Chondrocyte (in vitro differentiated cells): ENCODE measurements at places on chromosomes 3 and 15. TPM values are rescaled to one million over a fixed set of nuclear protein-coding genes. Genes with fewer than 3 reads are reported as not detected.

GRCh38 chr3:11591391-11592282, 52.1 kb downstream of the VGLL4 start:
- H3K27ac ChIP-seq, result peak overlapping the region; percentile 89
- peaks cover 85% of the 10 kb centered on the region for H3K4me1 ChIP-seq
- H3K27me3 ChIP-seq, result no peaks in the 10 kb centered on the region

The DPH3 gene
- 19.8 to 23.8 TPM (median 20.5 TPM) in 3 replicates for total RNA-seq

- DNase-seq, result no peak
- no peaks in the 10 kb centered on the region for H3K4me1 ChIP-seq
- H3K27ac ChIP-seq, result no peak overlapping the region
- no peak overlapping the region for H3K4me3 ChIP-seq
Observed at GRCh38 chr15:43987924-43988323, 161.1 kb downstream of the WDR76 start.

DNA sequence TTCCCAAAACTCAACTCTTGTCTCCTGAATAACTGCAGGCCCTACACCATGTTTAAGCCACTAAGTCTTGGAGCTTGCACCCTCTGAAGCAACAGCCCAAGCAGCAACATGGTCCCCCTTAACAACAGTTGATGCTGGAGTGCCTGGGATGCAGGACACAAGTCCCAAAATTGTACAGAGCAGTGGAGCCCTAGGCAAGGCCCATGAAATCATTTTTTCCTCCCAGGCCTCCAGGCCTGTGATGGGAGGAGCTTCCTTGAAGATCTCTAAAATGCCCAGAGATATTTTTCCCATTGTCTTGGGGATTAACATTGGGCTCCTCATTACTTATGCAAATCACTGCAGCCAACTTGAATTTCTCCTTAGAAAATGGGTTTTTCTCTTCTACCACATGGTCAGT, 311.9 kb upstream of the EPHA3 start:
- peaks cover 11% of the 10 kb centered on the region for H3K36me3 ChIP-seq
- no peak overlapping the region for H3K27ac ChIP-seq
- peaks cover 7% of the 10 kb centered on the region for H3K27me3 ChIP-seq
- no peaks in the 10 kb centered on the region for H3K4me1 ChIP-seq

DNA sequence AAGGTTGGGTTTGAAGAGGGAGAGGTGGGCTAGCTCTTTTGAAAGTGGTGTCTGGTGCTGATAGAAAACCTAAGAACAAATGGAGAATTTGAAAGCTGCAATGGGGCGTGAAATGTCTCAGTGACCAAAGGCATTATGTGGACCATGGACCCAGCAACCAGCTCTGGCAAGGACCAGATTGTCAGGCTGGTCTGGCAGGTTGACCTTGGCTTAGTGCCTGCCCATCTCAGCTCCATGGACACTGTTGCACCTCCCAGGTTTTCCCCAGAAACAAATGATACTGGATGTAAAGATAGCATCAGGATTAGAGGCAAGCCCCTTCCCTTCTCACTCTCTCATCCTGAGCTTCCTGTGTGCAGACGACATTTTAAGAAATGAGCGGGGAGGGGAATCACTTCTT, 302.9 kb upstream of the LRRFIP2 start:
- no peak overlapping the region for H3K27ac ChIP-seq
- no peak for DNase-seq
- H3K4me1 ChIP-seq, result peaks cover 7% of the 10 kb centered on the region
- H3K27me3 ChIP-seq, result peaks cover 6% of the 10 kb centered on the region

- no peaks in the 10 kb centered on the region for H3K36me3 ChIP-seq
- H3K27me3 ChIP-seq, result no peaks in the 10 kb centered on the region
- H3K4me1 ChIP-seq, result peaks cover 10% of the 10 kb centered on the region
- H3K27ac ChIP-seq, result no peak overlapping the region
- no peak overlapping the region for H3K4me3 ChIP-seq
Observed at GRCh38 chr3:20073683-20074082, 33.4 kb downstream of the KAT2B start.

- DNase-seq, result no peak
- H3K27ac ChIP-seq, result peak overlapping the region; percentile 96
- H3K36me3 ChIP-seq, result peaks cover 1% of the 10 kb centered on the region
Observed at GRCh38 chr3:8848696-8849131, 79.3 kb upstream of the OXTR start.

GRCh38 chr3:39473452-39474125, 6.1 kb downstream of the MOBP start:
- no peaks in the 10 kb centered on the region for H3K36me3 ChIP-seq
- H3K4me1 ChIP-seq, result no peaks in the 10 kb centered on the region
- no peak for DNase-seq
- peaks cover 25% of the 10 kb centered on the region for H3K27me3 ChIP-seq

The ARIH2 gene
- 61.7 to 69.9 TPM (median 69.2 TPM) in 3 replicates for total RNA-seq

DNA sequence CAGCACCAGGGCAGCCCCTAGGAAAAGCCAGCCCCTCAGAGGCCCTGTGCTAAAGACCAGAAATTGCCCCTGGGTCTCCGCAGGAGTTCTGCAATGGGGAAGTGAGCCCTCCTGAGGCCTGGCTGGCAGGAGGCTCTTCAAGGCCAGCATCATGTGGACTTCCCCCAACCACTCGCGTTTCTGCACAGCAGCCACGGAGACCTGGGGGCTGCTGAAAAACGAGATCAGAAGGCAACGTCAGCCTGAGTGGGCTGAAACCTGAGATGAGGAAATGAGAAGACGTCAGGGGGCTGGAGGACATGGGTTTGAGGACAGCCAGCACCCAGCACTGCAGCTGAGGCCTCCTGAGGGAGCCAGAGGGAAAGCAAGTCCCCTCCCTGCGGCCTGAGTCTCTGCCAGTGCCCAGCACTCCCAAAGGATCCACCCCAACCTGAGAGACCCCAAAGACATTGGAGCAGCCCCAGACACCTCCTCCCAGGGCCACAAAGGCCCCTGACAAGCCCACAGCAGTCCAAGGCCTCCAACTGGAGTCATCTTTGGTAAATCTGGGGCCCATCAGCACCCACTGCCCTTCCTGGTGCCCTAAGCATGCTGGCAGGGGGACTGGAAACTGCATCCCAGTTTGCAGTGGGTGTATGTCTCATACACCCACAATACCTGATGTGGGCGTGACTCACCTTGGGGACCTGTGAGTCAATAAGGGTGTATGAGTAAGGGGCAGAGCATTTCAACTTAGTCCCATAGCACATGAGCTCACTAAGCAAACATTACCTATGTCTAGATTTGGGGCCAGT, 29.2 kb upstream of the CYP11A1 start:
- no peaks in the 10 kb centered on the region for H3K36me3 ChIP-seq
- no peak overlapping the region for H3K27ac ChIP-seq
- peaks cover 12% of the 10 kb centered on the region for H3K4me1 ChIP-seq
- H3K27me3 ChIP-seq, result peaks cover under 1% of the 10 kb centered on the region
- no peak overlapping the region for H3K4me3 ChIP-seq

- H3K36me3 ChIP-seq, result no peaks in the 10 kb centered on the region
- H3K27me3 ChIP-seq, result no peaks in the 10 kb centered on the region
- DNase-seq, result no peak
- H3K4me1 ChIP-seq, result peaks cover 23% of the 10 kb centered on the region
- H3K27ac ChIP-seq, result no peak overlapping the region
Observed at GRCh38 chr3:50624634-50625033, 7.7 kb downstream of the MAPKAPK3 start.

GRCh38 chr3:35601959-35602358, 37.4 kb upstream of the ARPP21 start:
- no peaks in the 10 kb centered on the region for H3K4me1 ChIP-seq
- H3K4me3 ChIP-seq, result no peak overlapping the region
- no peaks in the 10 kb centered on the region for H3K36me3 ChIP-seq
- H3K27ac ChIP-seq, result no peak overlapping the region
- peaks cover 8% of the 10 kb centered on the region for H3K27me3 ChIP-seq

DNA sequence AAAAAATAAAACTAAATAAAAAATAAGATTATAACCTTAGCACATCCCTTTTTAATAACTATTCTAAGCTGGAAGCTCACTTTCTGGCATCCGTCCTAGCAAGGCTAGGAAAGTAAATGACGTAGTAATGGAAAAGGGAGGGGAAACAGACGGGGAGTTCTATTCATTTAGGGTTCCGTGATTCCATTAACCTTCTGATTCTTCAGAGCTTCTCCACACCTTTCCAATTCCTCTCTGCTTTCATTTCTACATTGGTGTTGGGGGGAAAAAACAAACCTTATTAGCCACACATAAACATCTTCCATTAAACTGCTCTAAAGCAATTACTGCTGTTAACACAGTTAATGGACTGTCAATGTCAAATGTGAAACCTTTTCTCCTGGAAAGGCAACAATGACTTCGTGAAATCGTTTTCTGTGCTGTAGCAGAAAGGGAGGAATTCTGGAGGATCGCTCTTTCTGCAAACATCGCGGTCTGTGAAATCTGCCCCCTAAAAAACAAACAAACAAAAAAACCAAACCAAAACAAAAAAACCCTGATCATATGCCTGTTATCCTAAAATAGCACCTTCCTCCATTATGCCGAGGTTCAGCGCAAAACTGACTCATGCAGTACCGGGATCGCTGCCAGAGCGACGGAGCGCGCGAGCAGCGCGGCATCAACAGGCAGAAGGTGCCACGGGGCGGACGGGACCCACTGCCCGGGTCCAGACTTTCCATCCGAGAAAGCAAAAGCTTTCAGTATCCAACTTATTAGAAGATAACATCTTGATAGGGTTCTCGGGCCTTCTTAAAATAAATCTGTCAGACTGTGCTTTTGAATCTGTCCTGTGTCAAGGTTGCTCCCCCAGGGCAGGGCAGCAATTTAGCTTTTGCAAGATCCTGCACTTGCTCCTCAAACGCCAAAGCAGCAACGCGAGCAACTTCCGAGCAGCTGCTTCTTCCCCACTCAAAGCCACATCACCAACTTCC, 156.2 kb downstream of the FGF12 start:
- no peak overlapping the region for H3K27ac ChIP-seq
- H3K4me3 ChIP-seq, result no peak overlapping the region
- peak; percentile 68 for DNase-seq
- peaks cover 2% of the 10 kb centered on the region for H3K4me1 ChIP-seq

The CPNE9 gene
- not detected in 3 replicates for total RNA-seq

DNA sequence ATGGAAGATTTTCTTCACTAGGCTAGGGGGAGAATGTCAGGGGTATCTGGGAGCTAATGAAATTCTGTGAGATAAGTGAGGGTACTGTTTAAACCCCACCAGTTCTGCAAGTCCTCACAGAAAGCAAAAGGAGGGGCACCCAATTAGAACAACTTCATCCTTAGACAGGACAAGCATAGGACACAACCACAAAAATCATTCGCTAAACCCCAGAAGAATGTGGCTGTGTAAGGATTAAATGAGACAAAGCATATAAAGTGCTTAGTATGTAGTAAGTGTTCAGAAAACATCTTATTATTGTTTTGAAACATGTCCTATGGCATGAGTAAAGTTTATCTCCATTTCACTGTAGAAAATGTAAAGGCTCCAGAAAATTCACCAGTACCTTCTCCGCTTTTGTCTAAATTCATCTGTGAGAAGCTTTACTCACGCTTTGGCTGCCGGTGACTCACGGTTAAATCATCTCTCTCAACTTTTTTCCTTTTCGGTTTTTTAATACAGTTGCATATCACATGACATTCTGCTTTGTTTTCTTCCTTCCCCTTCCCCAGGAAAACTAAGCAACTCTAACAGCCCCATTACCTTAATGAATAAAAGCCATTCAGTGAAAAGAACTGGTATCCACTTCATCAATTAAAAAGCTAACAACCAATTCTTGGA, 1.7 kb downstream of the CLRN1 start:
- H3K36me3 ChIP-seq, result peaks cover 2% of the 10 kb centered on the region
- H3K4me3 ChIP-seq, result no peak overlapping the region
- peak overlapping the region; percentile 78 for H3K27ac ChIP-seq
- no peak for DNase-seq
- H3K4me1 ChIP-seq, result peaks cover 15% of the 10 kb centered on the region

DNA sequence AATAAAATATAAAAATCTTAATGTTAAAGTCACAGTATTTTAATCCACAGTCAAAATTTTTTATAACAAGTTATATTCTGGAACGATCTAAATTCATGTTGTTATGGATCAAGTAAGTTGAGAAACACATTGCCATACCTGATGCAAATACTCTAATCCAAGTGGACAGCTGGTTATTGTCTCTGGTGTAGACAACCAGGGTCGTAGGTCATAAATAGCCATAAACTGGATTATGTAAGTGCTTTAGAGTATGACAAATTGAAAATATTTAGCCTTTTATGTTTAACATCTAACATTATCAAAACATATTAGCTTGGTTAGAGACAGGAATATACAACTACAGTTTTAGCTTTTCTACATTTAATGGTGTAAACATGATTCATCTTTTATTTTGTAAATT, 53.0 kb downstream of the PLSCR2 start:
- no peaks in the 10 kb centered on the region for H3K27me3 ChIP-seq
- no peak for DNase-seq
- peaks cover 1% of the 10 kb centered on the region for H3K4me1 ChIP-seq
- no peak overlapping the region for H3K27ac ChIP-seq

The CAPN3 gene
- total RNA-seq, result 2.8 to 3.3 TPM (median 3.2 TPM) in 3 replicates

- no peaks in the 10 kb centered on the region for H3K36me3 ChIP-seq
- no peak for DNase-seq
- no peaks in the 10 kb centered on the region for H3K27me3 ChIP-seq
- H3K27ac ChIP-seq, result peak overlapping the region; percentile 58
- peaks cover 59% of the 10 kb centered on the region for H3K4me1 ChIP-seq
Observed at GRCh38 chr3:99945328-99945995, 127.8 kb downstream of the CMSS1 start.

GRCh38 chr3:184004476-184004875, 13.2 kb downstream of the ABCC5 start:
- H3K36me3 ChIP-seq, result peaks cover 1% of the 10 kb centered on the region
- no peak for DNase-seq
- H3K4me1 ChIP-seq, result peaks cover 18% of the 10 kb centered on the region
- H3K4me3 ChIP-seq, result no peak overlapping the region

DNA sequence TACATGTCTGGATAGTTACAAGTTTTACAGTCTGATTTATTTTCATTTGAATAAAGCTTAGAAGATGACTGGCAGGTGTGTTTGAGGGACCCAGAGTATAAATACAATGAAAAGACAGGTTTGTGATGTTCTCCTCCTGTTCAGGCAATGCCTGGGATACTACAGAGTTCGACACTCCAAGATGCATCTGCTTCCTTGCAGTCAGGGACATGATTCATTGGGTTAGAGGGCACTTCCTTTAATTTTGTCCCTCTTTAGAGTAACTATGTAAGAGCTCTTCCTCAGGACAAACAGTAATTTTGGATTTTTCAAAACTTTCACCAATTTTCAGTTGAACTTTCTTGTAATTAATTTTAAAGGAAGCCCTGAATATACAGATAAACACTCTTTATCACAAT, 102.0 kb downstream of the LMLN start:
- DNase-seq, result no peak
- H3K27ac ChIP-seq, result no peak overlapping the region
- H3K36me3 ChIP-seq, result no peaks in the 10 kb centered on the region

GRCh38 chr15:78453447-78453846, 15.4 kb downstream of the IREB2 start:
- DNase-seq, result no peak
- H3K27me3 ChIP-seq, result no peaks in the 10 kb centered on the region
- H3K36me3 ChIP-seq, result peaks cover 2% of the 10 kb centered on the region
- no peak overlapping the region for H3K27ac ChIP-seq
- peaks cover 52% of the 10 kb centered on the region for H3K4me1 ChIP-seq

DNA sequence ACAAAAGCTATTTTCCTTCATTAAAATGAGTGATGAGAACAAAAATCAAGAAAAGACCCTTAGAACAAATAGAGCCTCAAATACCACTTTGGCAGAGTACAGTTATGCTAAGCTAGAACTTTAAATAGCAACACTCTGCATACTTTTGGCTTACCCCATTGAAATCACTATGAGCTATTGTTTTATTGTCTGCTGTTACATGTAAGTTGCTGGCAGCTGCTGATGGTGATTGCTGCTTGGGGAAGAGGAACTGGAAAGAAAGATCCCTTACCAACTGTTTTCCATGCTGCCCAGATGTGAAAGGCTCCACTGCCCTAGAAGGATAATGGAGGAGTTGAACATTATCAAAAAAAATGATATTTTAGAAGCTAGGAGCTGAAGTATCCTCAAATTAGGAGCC, 135.4 kb downstream of the SYNPR start:
- no peaks in the 10 kb centered on the region for H3K36me3 ChIP-seq
- H3K27me3 ChIP-seq, result no peaks in the 10 kb centered on the region
- no peak overlapping the region for H3K4me3 ChIP-seq
- no peak overlapping the region for H3K27ac ChIP-seq
